ENCODE measurements at places on chromosomes 5 and 9.

DNA sequence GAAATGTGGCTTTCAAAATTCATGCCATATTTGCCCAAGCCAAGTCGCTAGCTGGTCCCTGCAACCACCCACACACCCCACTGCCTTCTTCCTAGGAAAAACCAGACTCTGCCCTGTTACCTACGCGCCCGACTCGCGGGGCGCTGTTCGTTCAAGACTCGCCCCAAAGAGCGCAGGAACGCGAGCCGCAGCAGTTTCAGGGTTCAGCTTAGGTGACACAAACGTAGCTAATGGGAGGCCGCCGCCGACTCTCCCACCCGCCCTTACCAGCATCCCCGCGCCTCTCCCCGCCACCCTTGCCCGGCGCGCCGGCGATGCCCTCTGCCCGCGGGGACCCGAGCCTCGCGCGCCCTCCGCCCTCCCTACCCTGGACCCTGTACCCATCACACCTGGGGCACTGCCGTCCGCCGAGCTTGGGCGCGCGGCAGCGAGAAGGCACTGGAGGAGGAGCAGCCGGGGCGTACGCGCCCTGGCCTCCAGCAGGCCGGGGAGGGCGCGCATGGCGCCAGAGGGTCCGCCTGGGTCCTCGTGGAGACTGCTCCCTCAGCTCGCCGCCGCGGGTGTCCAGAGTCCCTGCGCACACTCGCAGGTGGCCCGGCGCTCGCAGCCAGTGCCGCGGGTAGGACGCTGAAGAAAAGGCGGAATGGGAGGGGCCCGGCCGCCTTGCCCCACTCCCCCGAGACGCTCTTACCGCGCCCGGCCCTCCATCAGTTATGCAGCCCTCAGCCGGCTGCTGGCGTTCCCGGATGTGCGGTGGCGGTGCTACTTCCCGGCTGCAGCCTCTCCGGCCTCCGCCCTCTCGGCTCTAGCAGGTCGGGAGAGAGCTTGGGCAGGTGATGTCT is at the start of gene EMB:
Gene EMB (minus strand): TSS at position 638 of the 842 bp plus-strand sequence. CDS start 137 bp downstream, at position 501.
- no peak for DNase-seq

DNA sequence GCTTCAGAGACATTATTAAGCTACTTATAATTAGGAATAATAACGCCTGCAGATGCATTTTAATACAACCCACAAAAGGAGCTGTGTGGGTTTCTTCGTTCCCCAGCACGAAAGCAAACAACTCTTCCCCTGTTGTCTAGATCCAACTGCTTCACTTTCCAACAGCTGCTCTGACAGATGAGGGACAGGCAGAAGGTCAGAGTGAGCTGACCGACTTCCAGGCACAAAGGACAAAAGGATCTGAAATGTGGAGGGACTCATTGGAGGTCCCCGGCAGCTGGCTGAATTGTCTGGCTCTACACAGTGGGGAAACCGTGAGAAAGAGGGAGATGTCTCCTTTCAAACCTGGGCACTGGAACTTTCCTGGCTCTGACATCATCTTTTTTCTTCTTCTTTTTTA is 79.1 kb upstream of the ALDH1B1 start:
- no peak for DNase-seq

DNA sequence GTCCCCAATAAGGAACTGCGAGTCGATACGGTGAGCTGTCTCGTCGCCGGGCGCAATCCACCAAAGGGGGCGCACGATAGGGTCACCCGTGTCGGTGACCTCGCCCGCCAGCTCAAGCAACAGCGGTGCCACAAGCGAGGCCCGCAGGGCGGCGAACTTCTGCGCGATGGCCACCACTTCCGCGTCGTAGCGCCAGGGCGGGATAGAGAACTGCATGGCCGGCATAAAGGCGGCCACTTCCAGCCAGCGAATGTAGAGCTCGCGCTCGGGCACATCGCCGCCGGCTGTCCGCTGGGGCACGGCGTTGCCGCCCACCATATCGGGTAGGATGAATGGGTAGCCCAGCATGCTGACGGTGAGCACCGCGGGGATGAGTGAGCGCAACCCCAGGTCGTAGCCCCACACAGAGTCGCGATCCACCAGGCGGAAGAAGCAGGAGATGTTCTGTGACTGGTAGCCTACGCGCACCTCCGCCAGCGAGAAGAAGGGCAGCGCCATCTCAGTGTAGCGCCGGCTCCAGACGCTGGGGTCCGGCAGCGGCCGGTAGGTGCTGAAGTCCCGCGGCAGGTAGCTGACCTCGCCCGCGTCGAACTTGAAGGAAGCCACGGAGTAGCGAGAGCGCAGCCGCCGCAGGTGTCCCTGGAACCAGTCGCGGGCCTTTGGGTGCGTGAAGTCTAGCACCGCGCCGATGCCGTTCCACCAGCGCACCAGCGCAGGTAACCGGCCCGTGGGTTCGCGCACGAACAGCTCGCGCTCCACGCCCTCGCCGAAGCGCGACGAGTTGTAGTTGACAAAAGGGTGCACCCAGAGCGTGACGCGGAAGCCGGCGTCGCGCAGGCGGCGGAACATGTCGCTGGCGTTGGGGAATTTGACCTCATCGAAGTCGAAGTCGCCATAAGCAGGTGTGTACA is 5.5 kb downstream of the MYORG start:
- DNase-seq, result no peak

DNA sequence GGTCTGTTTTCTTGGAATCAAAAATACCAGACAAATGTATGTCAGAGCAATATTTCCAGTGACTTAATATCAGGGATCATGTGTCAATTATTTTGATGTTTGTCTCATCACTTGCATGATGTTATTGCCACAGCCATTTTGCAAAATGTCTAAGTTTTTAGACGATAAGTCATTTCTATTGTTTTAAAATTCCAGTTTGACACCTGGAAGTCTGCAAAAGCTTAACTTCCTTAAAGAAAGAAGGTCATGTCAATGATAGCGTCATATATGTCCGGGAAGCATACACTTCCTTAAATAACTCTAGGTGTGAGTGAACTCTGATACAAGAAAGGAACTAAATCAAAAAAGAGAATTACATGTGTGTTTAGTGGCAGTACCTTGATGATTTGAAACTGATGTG is 259.5 kb downstream of the EDIL3 start:
- no peak for DNase-seq

DNA sequence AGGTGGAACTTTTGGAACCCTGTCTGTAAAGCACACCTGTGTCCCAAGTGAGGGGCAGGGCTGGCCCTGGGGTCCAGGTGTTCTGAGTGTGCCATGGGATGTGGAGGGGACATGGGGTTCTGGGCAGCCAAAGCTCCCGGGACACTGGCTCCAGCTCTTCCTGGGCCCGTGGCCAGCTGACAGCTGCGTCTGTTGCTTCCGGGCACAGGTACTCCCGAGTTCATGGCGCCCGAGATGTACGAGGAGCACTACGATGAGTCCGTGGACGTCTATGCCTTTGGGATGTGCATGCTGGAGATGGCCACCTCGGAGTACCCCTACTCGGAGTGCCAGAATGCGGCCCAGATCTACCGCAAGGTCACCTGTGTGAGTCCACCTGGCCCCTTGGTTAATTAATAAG is 50.7 kb downstream of the WNK2 start:
- no peak for DNase-seq
